ENCODE measurements at places on chromosomes 1 and 21.

DNA sequence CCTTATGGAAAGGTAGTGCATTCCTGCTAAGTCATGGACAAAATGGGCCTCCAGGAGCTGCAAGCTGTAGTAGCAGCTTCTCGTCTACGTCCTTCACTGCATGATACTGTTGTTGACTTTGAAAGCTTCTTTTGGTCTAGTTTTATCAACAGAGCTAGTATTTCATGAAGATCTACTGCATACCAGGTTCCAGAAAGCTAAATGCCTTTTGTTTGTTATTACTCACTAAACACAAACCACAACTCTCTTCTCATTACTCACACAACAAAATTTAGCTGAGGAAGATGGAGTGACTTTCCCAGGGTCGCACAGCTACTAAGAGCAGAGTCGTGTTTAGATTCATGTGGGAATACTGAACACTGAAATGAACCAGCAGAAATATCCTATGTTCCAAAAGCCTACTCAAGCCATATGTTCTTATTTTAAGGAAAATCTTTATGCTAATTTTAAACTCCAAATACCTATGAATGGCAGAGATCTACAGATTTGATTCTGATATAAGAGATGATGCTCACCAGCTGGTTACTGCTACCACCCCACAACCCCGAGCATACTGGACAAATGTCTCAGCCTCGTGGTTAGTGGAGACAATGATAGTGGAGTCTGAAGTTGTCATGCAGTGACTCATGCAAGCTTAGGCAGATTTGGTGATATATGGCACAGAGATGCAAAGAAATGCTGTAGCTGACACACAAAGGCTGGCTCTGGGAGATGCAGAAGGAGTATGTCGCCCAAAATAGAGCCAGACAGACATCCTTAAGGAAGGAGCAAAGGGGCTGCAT lies 20.6 kb downstream of the PGBD2 start:
- DNase-seq: no peak

DNA sequence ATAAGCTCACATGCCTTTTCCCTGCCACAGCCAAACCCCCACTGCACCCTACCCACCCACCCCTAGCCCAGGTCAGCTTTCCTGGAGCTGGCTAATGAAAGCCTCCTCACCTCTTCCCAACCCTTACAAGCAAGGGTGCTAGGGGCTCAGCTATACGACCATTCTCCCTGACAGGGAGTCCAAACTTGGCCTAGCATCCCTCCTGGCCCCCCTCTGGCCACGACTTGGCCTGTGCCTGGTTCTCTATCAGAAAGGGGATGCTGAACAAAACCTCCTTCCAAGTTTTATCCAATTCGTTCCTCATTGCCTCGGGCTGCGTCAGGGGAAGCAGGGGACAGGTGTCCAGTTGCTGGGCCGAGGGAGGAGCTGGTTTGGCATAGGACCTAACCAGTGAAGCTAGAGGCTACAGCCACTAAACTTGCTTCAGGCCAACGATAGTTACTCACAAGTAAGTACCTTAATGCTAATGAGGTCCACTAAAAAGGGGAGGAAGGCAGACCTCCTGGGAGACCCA lies 8.6 kb downstream of the TMEM81 start:
- DNase-seq: no peak

GRCh38 chr1:202915146-202915545 lies 11.9 kb downstream of the KLHL12 start:
- DNase-seq: peak; percentile 76

- no peak for DNase-seq
Measured at GRCh38 chr21:15514073-15514946, 215.5 kb upstream of the USP25 start.

DNA sequence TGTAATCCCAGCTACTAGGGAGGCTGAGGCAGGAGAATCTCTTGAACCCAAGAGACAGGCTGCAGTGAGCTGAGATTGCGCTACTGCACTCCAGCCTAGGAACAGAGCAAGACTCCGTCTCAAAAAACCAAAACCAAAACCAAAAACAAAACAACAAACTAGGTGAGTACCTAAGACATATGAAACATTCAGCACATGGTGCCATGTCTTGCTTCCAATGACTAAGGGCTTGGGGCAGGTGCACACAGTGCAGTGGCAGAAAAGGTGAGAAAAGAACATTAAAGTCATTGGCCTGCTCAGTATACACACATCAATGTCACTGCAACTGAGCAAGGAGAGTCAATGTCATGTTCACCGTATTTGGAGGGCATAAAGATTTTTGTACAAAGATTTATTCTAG lies 4.1 kb upstream of the ACTA1 start:
- DNase-seq: no peak
